ENCODE measurements at places on chromosomes 2 and 18.

- no peak for DNase-seq
Observed at GRCh38 chr18:36188916-36189315, 1.6 kb downstream of the MOCOS start.

- no peak for DNase-seq
Observed at GRCh38 chr2:208069186-208069585, 43.9 kb upstream of the PLEKHM3 start.

DNA sequence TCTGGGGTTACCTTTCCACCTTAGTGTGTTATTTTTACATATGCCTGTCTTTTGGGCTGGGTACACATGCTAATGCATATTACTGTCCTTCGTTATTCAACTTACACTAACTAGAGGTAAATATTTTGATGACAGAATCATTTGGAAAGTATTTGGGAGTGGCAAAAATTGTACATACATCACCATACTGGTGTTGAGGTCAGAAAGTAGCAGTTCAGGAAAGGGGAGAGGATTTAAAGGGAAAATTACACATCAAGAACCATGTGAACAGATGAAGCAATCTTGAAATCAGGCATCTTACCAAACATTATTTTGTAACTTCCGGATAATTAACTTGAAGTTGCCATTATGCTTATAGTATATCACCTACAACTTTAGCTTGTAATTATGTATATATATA is 379.7 kb downstream of the RND3 start:
- DNase-seq: no peak

GRCh38 chr18:23712445-23712844 is 23.2 kb downstream of the LAMA3 start:
- DNase-seq: no peak

DNA sequence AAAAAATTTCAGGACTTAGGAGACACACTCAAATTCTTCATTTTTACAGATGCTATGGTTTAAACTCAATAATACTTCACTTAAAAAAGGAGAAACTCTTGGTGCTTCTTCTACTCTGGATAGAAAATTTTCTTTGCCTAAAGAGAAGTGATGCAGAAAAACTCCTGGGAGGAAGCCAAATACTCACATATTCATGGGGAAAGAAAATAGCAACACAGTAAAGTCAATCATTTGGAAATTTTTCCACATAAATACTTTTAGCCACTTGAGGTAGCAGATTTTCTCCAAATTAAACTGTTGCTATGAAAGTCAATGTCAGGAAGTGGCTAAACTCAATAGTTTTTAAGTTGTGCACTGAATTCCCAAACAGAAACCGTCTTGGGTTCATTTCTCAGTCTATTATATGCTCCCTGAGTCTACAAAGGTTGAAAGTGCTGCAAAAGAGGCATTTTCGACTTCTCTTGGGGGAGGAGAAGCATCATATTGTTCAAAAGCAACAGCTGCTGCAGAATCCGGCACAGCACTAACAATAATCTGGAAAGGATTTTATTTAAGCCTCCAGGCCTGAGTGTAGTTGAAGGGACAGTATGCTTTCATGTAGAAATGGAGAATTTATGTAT is 81.1 kb downstream of the UPP2 start:
- DNase-seq: no peak

DNA sequence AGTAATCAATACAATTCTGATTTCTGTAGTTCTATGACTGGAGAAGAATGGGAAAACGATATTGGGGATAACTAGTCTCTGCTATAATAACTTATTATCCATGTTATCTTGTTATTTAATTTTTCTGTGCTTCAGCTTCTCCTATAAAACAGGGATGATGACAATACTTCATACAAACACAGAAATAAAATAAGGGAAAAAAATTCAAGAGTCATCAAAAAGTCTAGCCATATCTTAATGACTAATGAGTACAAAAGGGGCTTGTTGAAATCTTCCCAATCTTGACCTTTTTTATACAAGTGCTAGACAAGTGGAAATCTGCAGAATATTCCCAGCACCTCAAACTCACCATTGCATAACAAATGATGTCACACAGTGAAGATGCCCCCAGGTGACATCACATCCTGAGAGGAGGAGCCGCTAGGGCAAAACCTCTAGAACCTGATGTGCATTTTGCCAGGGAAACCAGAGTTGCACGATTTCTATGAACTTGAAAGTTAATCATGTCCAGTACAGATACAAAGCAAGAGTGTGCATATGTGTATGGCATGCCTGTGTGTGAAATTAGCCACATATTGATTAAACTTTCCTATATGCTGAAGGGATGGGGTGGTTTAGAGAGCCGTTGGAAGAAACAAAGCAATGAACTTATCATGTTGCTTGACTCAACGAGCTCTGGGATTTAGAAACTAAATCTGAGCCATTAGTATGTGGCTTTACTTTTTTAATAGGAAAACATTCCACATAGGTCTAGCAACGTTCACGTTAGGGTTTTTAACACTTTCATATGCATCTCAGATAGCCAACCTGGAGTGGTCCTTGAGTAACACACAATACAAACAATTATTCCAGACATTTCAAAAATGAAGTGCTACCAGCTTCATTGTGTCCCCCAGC is 278.9 kb downstream of the SLC4A3 start:
- no peak for DNase-seq

DNA sequence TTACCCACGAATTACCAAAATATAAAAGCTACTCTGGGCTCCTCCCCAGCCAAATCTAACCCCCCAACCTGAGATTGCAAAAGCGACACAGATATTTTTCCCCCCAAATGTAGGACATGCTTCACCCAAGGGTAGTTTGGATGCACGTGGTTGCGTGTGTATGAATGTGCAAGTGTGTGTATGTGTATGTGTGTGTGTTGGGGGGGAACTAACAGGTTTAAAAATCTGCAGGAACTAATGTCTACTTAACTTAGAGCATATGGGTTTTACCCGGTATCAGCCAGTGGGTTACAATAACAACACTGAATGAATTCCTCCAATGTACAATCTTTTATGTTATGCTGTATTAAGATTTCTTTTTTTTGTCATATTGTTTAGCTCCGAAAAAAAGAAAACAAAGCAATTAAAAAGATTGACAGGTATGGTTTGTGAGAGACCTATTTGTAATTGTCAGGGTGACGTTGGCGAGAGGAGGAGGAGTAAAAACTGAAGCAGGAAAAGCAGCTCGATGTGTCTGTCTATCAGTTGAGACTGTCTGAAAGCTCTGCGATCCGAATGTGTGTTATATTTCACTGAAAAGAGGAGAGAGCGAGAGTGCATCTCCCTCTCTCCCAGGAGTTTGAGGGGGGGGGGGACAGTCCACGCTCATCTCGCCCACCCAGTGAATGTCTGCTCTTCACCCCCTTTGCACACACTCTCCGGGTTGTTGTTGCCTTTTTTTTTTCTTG is at the start of gene TSHZ1:
TSS of gene TSHZ1 (plus strand) at position 524 of the 728 bp plus-strand sequence. CDS start 1,080 bp downstream, outside the sequence.
- DNase-seq: no peak

GRCh38 chr18:45962461-45962860 is 4.7 kb downstream of the EPG5 start:
- DNase-seq: no peak

GRCh38 chr2:24457696-24458386 is 33.2 kb upstream of the NCOA1 start:
- DNase-seq: no peak

DNA sequence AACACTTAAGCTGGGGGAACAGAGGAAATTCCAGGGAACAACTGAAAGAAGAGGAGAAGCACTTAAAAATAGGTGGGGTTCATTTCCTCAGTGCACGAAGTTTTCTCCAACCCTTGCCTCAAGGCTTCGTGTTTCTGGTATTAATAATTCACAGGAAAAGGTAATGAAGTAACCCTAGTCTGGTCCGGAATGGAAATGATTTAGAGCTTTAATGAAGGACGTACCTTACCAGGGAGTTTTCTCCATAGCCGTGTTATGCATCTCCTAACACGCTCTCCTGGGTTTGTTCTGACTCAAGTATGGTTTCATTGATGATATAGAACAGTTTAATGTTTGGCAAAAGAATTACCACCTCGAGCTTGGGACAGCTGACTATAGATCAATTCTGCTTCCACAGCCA is 214.2 kb downstream of the MTX2 start:
- no peak for DNase-seq

DNA sequence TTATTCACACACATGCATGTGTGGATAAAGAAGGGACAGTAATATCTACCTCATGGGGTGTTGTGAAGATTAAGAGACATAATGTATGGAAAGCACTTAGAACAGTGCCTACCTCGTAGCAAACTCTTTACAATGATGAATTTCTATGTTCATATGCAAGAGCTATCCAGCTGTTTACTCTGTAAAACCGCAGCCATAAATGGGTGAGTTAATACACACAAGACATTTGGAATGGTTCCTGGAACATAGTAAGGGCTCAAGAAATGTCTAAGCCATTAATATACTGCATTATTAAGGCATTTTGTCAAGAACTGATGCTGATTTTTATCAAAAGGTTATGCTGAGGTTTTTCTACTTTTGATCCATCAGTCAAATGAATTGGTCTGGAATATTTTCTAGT is 1076.2 kb downstream of the TSN start:
- no peak for DNase-seq

DNA sequence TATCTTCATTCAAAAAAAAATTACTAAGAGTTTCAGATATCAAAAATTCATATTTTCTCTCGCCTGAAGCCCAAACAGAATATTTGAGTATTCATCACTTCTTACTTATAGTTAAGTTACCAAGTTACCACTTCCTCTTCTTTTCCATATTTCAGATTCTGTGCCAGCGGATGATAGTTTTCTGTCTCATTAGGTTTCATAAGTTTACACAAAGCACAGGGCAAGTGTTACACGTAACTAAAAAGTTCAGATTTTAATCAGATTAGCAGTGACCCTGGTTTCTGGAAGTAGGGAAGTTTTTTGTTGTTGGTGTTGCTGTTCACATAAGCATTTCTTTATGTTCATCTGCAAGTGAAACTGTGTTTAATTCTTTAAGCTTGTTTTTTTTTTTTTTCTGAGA is 10.2 kb downstream of the AFTPH start:
- DNase-seq: no peak

- no peak for DNase-seq
Observed at GRCh38 chr2:223649554-223650533, 47.7 kb upstream of the SCG2 start.

DNA sequence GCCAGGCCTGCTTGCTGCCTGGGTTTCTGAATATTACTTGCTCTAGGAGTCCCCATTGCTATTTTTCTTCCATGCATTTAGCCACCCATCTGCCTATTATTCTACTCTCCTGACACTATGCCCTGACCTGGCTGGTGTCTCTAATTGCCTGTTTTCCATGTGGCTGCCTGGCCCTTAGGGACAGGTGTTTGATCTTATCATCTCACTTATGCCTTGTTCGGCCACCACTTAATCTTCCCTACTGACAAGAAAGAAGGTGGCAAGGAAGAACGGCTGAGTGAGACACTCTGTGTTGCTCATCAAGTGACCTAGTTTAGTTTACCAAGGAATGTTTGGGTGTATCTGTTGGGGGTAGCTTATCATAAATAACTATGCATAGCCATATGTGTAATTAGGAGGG is 50.4 kb upstream of the RAPH1 start:
- no peak for DNase-seq

- DNase-seq: no peak
Observed at GRCh38 chr2:142805244-142805643, 72.2 kb upstream of the KYNU start.

DNA sequence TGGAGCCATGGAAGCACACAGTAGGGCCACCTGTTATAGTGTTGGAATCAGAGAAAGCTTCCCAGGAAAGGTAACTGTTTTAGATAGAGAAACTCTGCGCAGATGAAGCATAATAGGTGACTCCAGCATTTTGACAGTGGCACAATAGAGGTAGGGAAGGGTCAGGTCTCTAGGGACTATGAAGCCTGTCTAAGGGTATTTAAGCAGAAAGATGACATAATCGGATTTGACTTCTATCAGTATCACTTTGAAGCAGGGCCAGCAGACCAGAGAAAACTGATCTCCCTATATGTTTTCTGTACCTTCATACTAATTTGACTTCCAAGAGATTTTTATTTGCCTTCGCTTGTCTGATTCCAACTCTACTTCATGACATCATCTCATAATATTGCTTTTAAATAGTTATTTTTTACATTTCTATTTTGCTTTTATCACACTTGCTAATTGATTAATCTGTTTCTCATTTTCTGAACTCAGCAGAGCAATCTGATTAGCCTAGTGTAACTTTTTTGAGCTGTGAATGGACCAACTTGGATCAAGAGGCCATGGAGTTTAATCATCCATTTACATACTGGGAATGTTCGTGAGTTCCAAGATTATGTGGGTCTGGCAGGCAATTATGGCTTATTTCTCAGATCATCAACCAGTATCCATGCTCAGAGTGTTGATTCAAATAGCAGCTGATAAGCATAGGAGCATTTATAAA is 8.4 kb upstream of the HIBCH start:
- DNase-seq: no peak

DNA sequence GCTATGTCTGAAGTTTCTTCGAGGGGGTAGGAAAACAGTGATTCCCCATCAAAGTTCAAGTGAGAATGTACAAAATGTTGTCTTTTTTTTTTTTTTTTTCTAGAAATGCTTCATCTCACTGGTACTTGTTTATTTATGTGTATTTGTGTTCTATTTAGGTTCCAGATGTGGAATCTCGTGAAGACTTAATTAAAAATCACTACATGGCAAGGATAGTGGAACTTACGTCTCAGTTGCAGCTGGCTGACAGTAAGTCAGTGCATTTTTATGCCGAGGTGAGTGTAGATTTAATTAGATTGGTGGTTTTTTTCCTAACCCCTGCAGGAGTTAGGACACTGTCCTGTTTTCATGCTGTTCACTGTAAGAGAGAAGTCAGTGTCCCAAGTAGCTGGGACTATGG is 22.8 kb upstream of the STON1 start:
- DNase-seq: no peak

DNA sequence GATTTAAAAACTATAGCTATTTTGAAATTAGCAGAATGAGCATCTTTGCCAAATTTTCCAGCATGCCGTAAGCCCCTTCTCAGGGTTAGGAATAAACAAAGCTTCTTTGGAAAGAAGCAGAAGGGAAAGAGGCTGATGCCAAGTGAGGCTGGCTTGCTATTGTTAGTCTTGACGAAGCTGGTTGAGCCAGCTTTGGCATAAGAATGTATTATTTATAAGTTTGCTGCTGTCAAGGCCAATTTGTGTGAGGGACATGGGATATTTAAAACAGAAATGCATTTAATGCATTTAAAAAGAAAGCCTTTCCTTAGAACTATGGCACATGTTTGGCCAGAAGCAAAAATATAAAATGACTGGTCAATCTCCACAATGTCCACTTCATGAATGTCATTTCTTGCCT is 52.5 kb upstream of the TTN start:
- DNase-seq: no peak

DNA sequence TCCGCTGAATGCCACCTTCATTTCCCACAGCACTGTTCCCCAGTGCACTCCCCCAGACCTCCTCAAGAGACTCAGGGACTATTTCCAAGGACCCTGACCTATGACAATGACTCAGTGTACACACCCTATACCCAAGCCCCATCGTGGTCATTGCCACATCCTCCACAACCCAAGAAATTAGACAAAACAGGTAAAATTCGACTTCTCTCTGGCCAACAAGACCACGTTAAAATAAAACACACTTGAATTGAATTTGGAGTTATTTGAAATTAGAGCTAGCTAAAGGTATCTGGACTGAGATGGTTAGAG is 126.4 kb upstream of the NCK2 start:
- no peak for DNase-seq
